ENCODE measurements at places on chromosomes 13 and 19.
A peak's percentile ranks its signal among the peaks of the same experiment; 100 is the strongest.

- DNase-seq: no peak
These were observed 98.9 kb downstream of the UGGT2 start for GRCh38 chr13:95954266-95954665.

GRCh38 chr19:32465176-32465575 lies 59.6 kb downstream of the DPY19L3 start:
- no peak for DNase-seq

GRCh38 chr13:107865318-107865575 lies 350.1 kb downstream of the LIG4 start:
- no peak for DNase-seq

GRCh38 chr19:30530751-30531150 lies 158.6 kb downstream of the ZNF536 start:
- DNase-seq: no peak

- DNase-seq: no peak
These were observed 518.5 kb downstream of the FGF9 start for GRCh38 chr13:22189176-22190048.

- DNase-seq: no peak
These were observed 46.8 kb downstream of the TSSK6 start for GRCh38 chr19:19468424-19469050.

GRCh38 chr19:47056411-47056810 lies 8.0 kb upstream of the TMEM160 start:
- DNase-seq: no peak

GRCh38 chr19:15129856-15130585 lies 22.8 kb downstream of the SYDE1 start:
- no peak for DNase-seq

DNA sequence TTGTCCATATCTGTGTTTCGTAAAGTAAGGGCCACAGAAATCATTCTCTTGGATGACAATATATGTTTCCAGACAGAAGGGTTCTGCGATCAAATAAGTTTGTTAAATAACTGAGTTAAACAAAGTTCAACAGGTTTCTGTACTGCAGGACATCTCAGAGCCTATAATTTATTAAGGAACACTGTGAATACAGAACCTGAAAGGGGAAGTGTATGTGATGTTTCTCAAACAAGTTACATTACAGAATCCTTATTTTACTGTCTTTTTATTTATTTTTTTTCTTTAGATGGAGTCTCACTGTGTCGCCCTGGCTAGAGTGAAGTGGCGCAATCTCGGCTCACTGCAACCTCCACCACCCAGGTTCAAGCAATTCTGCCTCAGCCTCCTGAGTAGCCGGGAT lies 55.4 kb upstream of the GTF2F2 start:
- DNase-seq: no peak

GRCh38 chr19:15396436-15396835 lies 16.8 kb upstream of the AKAP8 start:
- DNase-seq: no peak

DNA sequence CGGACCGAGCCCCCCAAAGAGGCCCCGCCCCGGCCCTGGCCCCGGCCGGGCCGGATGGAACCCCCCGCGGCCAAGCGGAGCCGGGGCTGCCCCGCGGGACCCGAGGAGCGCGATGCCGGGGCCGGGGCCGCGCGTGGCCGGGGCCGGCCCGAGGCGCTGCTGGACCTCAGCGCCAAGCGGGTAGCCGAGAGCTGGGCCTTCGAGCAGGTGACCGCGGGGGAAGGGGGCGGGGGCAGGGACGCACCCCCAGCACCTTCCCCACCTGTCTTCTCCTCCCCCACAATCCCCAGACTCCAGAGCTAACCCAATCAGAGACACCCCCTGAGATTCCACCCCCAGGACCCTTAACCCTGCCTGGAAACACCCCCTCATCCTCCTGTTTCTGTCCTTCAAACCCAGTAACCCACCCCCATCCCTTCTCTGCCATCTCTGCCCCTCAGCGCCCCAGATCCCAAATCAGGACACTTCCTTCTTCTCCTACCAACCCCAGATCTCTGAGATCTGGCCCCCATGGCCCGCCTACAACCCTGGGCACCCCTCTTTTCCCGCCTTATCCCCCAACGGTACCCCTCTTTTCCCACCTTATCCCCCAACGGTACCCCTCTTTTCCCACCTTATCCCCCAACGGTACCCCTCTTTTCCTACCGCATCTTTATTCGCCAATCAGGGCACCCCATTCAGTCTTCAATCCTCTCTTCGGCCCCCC lies 505 bp downstream of the ZSWIM4 start:
- no peak for DNase-seq

DNA sequence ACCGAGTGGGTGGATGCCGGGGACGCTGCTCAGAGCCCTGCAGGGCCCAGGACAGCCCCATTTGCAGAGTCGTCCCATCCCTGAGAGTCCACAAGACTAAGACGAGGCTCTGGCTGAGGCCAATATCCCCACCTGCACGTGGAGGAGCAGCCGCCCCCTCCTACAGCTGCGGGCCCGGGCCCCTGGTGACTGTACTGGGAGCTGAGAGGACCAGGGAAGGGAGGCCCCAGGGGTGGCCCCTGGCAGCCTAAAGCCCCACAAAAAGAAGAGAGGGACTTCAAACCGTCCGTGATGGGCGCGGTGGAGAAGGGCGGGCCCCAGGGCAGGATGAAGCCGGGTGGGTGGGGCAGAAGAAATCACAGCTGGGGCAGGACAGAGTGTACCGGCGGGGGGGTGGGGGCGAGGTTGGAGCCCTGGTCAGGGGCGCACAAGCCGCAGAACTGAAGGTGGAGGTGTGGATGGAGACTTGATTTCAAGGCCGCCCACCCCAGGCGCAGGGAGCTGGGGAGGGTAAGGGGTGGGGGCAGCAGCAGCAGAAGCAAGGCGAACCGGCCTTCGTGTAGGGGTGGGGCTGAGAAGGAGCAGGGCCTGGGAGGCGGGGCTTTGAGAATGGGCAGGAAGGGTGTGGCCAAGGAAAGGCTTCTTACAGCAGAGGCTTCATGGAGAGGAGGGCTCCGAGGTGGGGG lies 12.9 kb downstream of the CFD start:
- DNase-seq: peak; percentile 73

DNA sequence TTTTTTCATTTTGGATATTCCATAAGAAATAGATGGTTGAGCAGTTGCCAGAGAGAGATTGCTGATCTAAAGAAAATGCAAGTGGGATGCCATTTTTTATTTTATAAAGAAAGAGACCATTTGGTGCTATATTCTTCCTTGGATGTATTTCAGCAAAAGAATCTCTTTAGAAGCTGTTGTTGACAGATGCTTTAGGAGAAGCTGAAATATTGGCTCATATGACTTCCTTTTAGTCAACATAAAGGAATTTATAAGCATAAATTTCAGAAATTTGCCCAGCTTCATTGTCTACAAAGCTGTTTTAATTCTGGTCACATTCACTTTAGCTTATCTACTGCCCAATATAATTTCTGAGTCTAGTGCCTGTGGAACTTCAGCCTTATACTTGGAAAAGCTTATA lies 36.9 kb downstream of the POLR1D start:
- no peak for DNase-seq

DNA sequence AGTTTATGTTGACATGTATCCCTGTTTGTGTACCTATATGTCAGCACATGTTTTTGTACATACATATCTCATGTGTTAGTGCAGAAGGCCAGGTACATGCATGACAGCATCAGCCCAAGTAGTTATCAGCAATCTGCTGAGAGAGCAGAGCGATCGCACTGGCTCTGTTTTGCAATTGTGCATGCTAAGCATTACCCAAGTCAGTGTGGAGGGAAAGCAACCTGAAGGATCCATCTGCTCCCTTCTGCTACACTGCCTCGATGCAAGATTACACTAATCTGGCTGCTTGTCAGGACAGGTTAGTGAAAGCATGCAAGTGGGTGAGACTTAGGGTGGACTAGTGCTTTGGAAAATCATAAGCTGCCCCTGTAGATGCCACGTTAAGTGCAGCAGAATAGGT lies 211.8 kb downstream of the PCCA start:
- DNase-seq: no peak

DNA sequence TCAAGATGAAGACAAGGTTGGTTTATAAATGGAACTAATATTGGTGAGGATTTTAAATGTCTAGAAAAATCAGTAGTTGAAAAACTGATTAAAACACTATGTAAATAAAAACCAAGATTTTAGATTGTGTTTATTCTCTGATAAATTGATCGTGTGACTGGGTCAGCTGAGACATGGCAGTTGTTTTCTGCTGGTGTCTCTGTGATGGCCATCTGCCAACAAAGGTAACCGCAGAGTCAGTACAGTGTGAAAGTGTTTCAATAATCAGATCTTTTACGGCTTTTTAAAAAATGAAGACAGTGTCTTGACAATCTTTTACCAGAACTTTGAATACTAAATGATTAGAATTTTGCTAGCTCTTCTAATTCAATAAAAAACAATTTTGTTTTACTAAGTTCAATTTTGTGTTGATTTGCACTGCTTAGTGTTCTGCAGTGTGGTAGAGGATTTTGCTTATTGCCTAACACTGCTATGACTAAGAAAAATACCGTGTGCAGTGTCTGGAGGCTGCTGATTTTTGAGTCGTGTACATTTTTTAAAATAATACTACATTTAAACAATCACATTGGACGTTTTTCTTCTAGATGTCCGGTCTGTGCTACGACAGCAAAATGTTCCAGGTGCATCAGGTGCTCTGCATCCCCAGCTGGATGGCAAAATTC lies 32.7 kb upstream of the GPR183 start:
- no peak for DNase-seq

DNA sequence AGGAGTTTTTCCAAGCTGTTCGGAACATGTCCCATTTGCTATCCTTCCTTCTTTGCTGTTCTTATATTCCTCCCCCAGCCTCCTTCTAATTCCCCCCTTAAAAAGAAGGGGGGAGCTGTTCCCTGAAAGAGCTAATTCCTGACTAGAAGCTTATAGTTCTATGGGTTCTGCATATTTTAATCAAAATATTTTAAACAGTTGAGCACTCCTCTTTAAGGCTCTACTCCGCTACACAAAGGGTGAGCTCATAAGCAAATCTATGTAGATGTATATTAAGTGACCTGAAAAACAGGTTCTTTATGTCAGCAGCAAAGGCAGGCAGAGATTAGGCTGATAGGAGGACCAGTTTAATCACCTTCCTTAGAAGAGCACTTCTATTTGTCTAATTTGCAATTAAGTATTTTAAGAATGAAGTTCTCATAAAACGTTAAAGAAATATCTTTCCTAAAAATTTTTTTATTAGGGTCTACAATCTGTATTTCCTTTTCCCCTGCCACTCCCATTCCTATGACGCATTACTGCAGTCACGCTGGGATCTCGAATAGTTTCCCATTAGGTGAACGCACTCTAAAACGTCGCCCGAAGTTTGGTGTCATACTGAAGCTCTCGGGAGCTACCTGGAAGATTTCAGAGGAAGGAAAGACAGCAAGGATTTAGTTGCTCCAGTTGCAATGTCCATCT lies 5.2 kb downstream of the EFNB2 start:
- no peak for DNase-seq

DNA sequence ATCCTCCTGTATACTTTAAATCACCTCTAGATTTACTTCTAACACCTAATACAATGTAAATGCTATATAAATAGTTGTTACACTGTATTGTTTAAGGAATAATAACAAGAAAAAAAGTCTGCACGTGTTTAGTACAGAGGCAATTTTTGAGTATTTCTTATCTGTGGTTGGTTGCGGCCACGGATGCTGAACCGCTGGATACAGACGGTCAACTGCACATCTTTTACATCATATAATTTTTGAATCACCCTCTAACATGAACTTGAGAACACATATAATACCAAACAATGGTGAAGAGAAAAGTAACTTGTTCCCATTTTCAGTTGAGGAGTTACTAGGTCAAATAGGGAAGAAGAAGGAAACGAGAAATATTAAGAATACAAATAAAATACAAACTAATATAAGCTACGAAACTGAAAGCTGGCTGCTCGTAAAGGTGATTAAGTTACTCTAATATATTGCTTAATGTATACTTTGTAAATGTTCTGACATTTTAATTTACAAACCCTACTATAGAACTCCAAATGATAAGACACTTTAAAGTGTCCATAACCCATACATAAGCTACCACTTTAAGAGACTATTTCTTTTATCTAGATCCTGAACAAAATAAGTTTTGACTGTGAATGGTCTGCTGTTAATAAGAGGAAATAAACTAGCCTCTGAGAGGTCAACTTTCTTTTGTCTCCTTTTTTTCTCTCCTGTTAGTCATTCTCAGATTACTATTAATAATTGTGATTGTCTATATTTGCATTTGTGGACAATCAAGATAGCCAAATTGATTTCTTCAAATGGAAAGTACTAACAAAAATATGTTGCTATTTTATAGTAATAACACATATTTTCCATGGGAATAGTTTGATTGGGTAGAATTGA lies 457.4 kb downstream of the DIAPH3 start:
- DNase-seq: no peak

GRCh38 chr19:17829855-17830566 lies 8.7 kb upstream of the INSL3 start:
- no peak for DNase-seq

DNA sequence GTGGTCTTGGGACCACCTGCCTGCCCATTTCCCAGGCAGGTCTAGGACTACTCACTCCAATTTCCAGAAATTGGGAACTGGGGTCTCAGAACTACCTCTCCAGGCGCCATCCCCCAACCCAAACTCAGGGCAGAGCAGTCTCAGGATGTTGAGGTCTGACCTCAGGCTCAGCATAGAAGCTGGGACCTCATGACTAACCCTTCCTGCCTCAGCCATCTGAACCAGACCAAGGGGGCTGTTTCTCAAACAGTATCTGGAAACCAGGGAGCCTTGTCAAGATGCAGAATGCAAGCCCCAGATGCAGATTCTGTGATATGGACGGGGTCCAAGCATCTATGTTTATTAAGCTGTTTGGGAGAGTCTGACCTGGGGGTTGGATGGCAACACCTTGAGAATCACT lies 1.3 kb downstream of the FBXW9 start:
- no peak for DNase-seq

GRCh38 chr19:50694815-50695145 lies 24.8 kb downstream of the SHANK1 start:
- no peak for DNase-seq

- no peak for DNase-seq
These were observed 1.1 kb upstream of the ONECUT3 start for GRCh38 chr19:1752009-1752756.

DNA sequence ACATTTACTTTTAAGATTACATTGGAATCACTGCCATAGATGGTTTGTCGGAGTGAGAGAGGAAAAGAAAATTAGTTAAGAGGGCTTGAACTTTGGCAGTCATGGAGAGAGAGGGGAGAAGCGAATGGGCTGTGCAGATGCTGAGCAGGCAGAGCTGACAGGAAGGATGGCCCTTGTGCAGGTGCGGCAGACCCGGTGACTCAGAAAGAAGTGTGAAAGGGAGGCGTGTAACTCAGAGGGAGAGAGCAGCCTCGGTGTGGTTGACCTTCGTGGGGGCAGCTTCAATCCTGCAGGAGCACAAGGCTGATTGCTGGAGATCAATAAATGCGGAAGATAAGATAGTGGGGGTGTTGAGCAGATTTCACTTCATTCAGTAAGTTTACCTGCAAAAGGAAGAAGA lies 76.9 kb downstream of the TNFSF13B start:
- peak; percentile 16 for DNase-seq

DNA sequence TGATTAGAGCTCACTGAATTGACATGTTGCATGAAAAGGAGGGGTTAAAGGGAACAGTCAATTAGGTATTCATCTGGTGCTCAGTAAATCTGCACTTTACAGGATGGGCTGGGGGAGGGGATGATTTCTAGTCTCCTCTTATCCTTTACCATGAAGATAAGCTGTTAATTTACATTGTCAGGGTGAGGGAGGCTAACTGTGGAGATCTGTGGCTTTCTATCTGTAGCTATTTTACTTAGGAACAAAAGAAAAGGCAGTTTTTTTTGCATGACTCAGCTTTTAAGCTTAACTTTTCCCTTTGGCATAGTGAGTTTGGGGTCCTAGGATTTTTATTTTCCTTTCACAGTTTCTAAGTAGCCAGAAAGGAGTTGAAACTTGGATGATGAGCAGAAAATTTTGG lies 253.3 kb downstream of the LMO7 start:
- DNase-seq: no peak

- DNase-seq: no peak
These were observed at the start of gene ZNF99 for GRCh38 chr19:22783651-22784410. ZNF99 (minus strand) TSS chr19:22784151; CDS start chr19:22784016, 135 bp downstream.

All from stimulated activated CD4-positive, alpha-beta T cell treated with anti-CD3 and anti-CD28 coated beads, Interleukin-15, amount 100 ng/mL, for 1 hour (primary cell).